ENCODE measurements at places on chromosomes 4 and X. TPM values are rescaled to one million over a fixed set of nuclear protein-coding genes. Genes with fewer than 3 reads are reported as not detected.
A peak's percentile ranks its signal among the peaks of the same experiment; 100 is the strongest.

The TRO gene
- polyA plus RNA-seq: 9.9 TPM

DNA sequence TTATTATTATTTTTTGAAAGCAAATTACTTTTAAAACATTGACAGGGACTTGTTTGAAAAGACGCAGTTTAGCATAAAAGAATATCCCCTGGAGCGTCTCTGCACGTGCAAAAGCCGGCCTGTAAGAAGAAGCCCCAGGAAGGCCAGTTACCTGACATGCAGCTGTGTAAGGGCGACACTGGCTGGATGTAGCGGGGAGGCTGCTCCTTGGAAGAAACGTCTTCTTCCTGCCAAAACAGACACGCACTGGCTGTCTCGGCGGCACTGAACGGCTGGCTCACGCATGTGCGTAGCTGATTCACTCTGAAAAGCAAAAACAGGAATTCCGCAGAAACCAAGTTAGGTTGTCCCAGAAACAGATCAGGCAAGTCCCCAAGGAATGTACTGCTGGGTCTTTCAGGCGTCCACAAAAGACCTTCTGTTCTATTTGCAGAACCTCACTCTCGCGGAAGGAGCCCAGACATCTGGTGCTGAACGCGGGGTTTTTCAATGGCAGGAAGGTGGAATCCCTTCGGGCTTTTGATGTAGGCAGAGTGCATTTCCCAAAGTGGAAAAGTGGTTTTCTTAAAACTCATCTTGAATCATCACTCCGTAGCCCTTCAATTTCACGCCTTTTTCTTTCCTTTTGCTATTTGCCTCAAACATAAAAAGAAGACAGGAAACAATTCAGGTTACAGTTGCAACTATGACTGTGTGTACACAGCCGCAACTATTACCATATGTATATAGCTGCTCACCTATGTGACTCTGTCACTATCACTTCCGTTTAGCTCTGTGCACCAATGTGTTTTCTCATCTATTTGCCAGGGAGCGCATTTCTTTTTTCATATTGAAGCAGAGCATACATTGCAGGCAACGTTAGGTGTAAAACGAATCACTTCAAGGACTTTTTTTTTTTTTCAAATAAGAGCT, 38.1 kb upstream of the ARSH start:
- DNase-seq: no peak

DNA sequence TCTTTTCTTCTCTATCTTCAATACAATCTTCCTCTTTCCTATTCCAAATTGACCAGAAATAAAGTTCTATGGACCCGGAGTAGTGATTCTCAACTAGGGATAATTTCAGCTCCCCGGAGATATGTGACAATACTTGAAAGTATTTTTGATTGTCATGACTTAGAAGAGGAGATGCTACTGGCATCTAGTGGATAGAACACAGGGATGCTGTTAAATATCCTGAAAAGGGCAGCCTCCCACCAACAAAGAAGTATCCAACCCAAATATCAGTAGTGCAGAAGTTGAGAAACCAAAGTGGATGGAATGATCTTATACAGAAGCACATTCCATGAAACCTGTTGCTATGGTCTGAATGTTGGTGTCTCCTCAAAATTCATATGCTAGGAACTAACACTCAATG, 65.7 kb upstream of the NDST3 start:
- no peak for DNase-seq

GRCh38 chrX:37785569-37785968, 5.7 kb downstream of the CYBB start:
- no peak for DNase-seq

DNA sequence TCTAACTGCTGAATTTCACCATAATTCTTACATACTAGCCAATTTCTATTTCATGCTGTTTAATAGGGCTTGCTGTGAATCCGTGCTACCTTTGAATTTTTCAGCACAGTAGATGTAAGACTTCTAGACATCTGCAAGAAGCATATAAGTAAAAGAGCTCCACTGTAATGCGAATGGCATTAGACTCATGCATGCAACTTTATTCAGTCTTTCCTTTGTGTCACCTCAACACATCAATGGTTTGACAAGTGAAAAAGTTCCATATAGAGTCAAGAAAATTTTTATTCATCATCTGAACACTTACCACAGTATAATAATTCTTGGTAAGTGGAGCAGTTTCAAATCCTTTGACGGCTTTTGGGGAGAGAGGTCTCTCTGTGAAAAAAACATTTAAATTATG, 48.9 kb downstream of the ARHGEF6 start:
- DNase-seq: no peak

- DNase-seq: peak; percentile 53
Observed at GRCh38 chrX:105150557-105150956, 69.9 kb downstream of the TEX13A start.

DNA sequence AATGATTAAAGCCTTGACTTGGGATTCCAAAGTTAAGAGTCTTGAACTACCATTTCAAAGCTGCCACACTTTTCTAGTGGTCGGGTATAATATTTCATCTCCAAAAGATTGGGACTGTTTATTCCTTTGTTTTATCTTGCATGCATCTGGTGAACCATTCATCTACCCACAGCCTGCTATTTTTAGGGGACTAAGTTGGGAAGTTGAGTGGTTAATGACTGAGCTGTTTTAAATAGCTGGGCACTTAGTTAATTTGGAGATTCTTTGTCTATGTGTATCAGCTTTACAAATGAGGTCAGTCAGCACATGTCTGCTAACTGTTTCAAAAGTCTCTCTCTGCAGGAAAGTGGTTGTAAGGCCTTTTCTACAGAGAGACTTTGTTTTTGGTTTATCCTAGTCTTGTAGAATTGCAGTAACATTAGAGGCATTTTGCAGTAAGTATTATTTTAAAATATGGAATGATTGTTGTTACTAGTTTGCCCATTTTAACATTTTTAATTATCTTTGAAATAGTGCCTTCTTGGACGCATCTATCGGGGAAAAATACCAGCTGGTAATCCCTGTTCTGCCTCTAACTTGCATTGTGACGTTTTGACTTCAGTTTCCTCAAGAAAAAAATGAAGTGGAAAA, 8.2 kb downstream of the BMP2K start:
- peak; percentile 79 for DNase-seq

- DNase-seq: no peak
Observed at GRCh38 chr4:81790477-81790876, 318.8 kb upstream of the RASGEF1B start.

The PAGE4 gene
- polyA plus RNA-seq: not detected

- no peak for DNase-seq
Observed at GRCh38 chr4:150297861-150298474, 219.7 kb downstream of the DCLK2 start.

The SLIT2 gene
- polyA plus RNA-seq: 33.2 TPM

The ANXA10 gene
- polyA plus RNA-seq: 0.09 TPM

The SERTM2 gene
- polyA plus RNA-seq: not detected

GRCh38 chr4:168825975-168826374, 184.1 kb downstream of the CBR4 start:
- no peak for DNase-seq

DNA sequence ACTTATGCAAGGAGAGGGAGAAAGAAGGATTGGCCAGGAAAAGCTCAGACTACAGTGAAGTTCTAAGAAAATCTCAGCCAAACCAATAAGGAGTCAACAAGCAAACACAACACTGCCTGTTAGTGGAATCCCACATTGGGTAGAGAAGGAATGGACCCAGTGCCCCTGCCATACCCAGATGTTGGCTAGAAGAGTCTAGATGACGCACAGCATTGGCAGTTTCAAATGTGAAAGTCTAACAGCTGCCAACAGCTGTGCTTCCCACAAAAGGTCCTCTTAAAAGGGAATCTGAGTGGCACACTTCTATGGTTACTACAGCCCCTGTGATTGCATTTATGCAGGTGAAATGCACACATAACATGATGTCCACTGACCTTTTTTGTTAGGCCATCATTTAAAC, 37.2 kb upstream of the CPEB2 start:
- DNase-seq: no peak

GRCh38 chrX:143429131-143429530, 88.1 kb downstream of the SPANXN3 start:
- DNase-seq: no peak

The TMSB4X gene
- 4,277 TPM for polyA plus RNA-seq

The PHOX2B gene
- not detected for polyA plus RNA-seq

The CNGA1 gene
- polyA plus RNA-seq: 0.04 TPM

- no peak for DNase-seq
Observed at GRCh38 chr4:146059865-146060264, 115.7 kb upstream of the LSM6 start.

- no peak for DNase-seq
Observed at GRCh38 chr4:148366251-148366650, 76.0 kb downstream of the NR3C2 start.

GRCh38 chr4:78766650-78767049, 9.5 kb upstream of the BMP2K start:
- no peak for DNase-seq

The EDA gene
- polyA plus RNA-seq: 0.06 TPM

The MRFAP1 gene
- 210 TPM for polyA plus RNA-seq
